ENCODE measurements at places on chromosomes 1 and 21. TPM values are rescaled to one million over a fixed set of nuclear protein-coding genes. Genes with fewer than 3 reads are reported as not detected.
A peak's percentile ranks its signal among the peaks of the same experiment; 100 is the strongest.

DNMT3L gene
- total RNA-seq: not detected

KRTAP19-3 gene
- not detected for total RNA-seq

ERG gene
- not detected for total RNA-seq

IARS2 gene
- total RNA-seq: 77.6 TPM

GABPB2 gene
- total RNA-seq: 14.9 TPM

- DNase-seq: no peak
These were observed 25.2 kb downstream of the RCAN1 start for GRCh38 chr21:34589511-34590282.

DNA sequence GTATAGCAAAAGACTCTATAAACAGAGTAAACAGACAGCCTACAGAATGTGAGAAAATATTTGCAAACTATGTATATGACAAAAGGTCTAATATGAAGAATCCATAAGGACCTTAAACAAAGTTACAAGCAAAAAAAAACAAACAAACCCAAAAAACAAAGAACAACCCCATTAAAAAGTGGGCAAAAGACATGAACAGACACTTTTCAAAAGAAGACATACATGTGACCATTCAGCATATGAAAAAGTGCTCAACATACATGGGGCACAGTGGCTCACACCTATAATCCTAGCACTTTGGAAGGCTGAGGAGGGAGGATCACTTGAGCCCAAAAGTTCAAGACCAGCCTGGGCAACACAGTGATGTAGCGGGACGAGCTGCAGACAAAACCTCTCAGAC lies 17.9 kb upstream of the OR2B11 start:
- no peak for DNase-seq

GRCh38 chr1:65817891-65818290 lies 25.2 kb downstream of the PDE4B start:
- no peak for DNase-seq

- peak; percentile 64 for DNase-seq
These were observed 48.7 kb downstream of the SPAG17 start for GRCh38 chr1:118136187-118136941.

DNA sequence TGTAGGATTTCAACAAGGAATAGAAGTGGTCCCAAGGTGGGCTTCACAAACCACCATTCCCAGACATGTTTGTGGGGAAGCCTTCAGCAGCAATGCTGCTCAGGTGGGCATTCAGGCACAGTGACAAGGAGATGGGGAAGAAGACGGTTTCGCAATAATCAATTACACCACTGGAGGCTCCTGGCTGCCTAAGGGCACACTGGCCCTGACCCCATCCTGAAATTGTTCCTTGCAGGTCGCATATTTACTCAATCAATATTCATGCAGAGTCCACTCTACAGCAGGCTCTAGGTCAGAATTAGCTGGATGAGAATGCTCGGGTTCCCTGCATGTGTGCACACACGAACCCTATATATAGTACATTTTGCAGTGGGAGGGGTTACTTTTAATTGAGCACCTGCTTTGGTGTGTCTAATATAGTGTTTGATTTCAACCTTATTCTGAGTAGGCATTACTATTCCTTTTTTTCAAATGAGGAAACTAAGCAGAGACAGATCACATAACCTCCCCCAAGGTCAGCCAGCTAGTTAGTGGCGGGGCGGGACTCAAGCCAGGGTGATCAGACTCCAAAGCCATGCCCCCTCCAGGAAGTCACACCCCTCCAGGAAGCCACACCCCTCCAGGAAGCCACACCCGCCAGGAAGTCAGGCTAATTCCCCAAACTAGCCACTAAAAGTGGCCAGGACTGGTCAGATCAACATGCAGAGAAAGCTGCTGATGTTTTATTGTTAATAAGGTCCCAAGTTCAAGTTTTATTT lies 106.5 kb downstream of the HLCS start:
- peak; percentile 61 for DNase-seq

DNA sequence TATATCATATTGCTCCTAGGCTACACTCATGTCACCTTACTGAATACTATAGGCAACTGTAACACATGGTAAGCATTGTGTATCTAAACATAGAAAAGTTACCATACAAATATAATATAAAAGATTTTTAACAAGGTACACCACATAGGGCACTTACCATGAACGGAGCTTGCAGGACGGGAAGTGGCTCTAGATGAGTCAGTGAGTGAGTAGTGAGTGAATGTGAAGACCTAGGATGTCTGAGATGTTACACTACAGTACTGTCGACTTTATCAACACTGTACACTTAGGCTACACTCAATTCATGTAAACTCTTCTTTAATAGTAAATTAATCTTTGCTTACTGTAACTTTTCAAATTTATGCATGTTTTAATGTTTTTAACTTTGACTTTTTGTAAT lies 81.0 kb upstream of the PLD5 start:
- no peak for DNase-seq

DNA sequence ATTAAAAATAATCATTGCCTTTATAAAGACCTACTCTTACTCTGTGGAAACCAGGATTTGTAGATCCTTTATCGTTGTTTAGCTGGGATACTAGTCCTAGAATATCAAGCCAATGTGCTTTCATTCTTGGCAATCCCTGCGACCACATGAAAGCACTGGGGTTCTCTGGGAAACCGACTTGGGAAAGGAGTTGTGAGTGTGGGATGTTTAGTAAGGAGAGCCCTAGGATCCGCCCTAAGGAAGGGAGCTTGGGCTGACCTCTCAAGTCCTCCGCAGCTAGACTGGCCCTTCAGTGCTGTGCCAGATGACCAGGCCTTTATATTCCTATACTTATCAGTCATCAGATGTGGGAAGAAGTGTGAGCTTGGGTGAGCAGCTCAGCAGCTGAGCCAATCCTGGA lies 5.2 kb upstream of the KRTAP19-8 start:
- no peak for DNase-seq

GRCh38 chr1:203085528-203086406 lies at the start of gene MYOG:
Gene MYOG, minus strand, starts transcription at chr1:203086012. Its CDS starts 51 bp downstream, at chr1:203085961.
- DNase-seq: no peak

DNA sequence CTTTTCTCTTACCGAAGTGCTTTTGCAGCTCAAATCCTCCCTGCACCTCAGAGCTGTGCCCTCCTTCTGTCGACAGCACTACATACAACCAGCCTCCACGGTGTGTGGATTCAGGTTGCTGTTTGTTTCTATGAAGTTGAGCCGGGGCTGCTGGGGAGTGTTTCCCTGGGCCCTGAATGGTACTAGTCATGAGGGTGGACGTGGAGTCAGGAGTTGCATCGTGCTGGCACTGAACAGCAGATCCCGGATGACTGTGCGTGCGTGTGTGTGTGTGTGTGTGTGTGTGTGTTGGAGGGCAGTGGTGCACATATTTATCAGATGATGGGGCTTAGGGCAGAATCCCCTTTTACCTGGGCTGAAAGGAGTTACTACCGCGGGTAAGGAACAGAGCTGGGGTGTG lies 47.0 kb downstream of the ACTL8 start:
- DNase-seq: no peak

DNA sequence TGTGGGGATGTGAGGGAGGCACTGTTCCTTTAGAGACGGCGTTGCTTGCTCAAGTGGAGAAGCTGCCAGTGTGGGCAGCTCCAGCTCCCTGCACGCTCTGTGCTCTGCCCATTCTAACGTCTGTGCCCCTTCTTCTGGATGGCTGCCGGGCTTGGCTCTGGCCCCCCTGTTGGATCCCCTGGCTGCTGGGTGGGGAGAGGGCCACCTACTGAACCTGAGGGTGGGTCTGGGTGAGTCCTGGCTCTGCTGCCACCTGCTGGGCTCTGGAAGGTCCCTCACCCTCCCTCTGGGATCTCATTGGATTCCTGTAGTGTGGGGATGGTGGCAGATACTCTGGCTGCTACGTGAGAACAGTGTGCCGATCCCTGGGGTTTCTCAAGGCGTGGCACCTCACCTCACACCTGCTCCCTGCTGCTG lies 5.0 kb downstream of the PFKL start:
- peak; percentile 57 for DNase-seq

DNA sequence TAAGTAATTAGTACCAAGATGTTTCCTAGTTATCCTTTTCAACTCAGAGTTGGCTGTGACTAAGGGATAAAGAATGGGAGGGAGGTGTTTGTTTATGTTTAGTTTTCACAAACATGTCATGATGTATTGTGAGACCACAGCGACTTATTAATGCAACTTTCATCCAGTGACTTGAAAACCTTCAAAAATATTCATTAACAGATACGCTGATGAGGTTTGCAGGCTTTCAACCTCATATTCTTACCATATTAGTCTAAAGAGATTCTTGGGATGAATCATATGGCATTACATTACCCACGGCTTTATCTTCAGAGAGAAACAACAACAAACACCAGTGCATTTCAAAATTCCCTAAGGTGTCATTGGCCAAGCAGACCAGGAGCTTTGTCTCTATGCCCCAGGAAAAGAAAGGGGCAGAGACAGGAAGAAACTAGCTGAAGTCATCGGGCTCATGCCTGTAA lies 36.4 kb downstream of the PALMD start:
- DNase-seq: no peak

- no peak for DNase-seq
These were observed 23.5 kb upstream of the C1QA start for GRCh38 chr1:22612671-22613571.

All from activated CD4-positive, alpha-beta memory T cell treated with anti-CD3 and anti-CD28 coated beads for 36 hours (primary cell).